ENCODE measurements at places on chromosomes 2 and 18.

DNA sequence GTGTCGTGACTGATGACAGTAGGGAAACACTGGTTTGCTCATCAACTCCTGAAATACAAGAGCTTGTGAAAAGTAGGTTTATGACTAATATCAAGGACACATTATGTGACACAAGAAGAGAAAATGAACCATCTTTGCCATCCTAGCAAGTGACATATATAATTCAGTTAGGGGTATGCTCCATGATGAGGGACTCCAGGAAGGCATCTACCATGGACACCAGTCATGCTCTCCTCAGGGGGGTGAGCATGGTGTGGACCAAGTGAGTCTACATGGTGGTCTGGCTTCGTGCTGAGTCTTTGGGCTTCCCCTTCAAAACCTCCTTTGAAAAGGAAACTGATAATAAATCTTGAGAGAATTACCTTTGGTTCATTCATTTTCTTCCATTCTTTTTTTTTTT lies 11.7 kb upstream of the SERPINB5 start:
- H3K4me1 ChIP-seq: no peaks in the 10 kb centered on the region
- H3K27ac ChIP-seq: no peak overlapping the region
- DNase-seq: no peak
- no peaks in the 10 kb centered on the region for H3K27me3 ChIP-seq

DNA sequence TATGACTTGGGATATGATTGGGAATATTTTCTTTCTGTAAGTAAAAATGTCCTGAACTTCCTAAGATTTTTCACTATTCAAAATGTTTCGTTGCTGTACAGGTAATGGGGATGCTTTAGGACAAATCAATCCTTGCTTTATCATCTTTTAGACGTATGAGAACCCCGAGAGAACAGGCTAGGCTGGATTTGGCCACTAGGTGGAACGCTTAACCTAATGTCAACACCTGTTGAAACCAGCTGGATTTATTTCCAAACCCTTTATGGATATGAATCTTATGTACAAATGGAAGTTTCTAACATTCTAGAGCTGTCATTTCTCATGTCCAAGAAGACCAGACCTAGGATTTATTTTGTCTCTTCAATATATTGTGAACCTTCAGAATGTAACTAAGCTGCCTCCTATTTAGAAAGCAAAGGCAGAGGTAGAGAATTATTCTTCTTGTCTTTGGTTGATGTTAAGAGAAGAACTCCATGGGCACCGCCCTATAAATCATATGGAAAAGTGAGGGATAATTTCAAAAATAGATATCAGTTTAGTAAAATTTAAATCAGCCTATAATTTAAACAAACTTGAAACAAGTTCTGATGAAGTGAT lies 96.7 kb downstream of the PMAIP1 start:
- H3K36me3 ChIP-seq: no peaks in the 10 kb centered on the region
- no peaks in the 10 kb centered on the region for H3K4me1 ChIP-seq
- no peaks in the 10 kb centered on the region for H3K27me3 ChIP-seq
- DNase-seq: no peak
- H3K27ac ChIP-seq: no peak overlapping the region
- no peak overlapping the region for H3K4me3 ChIP-seq

- no peak overlapping the region for H3K27ac ChIP-seq
- H3K27me3 ChIP-seq: no peaks in the 10 kb centered on the region
- no peaks in the 10 kb centered on the region for H3K4me1 ChIP-seq
- no peaks in the 10 kb centered on the region for H3K36me3 ChIP-seq
Observed at GRCh38 chr2:187169864-187170263, 278.2 kb downstream of the CALCRL start.

DNA sequence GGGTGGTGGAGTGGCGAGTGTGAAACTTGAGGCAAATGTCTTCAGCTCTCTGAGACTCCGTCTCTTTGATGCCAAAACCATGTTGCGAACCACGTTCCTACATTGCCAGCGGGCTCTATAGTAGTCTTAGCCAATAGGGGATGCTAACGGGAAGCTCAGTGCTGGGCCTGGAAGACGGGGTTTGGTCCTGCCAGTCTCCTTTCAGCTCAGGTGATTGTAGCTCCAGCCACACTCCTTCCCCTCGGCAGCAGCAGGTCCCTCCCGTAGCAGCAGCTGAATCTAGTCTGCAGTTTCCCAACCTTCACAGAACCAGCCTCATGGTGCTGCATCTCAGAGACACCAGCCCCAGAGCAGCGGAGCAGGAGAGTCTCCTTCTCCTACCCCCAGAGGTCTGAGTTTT lies 109.7 kb downstream of the TFCP2L1 start:
- no peaks in the 10 kb centered on the region for H3K4me1 ChIP-seq
- no peaks in the 10 kb centered on the region for H3K36me3 ChIP-seq
- DNase-seq: no peak
- no peak overlapping the region for H3K4me3 ChIP-seq

GRCh38 chr18:59096098-59096789 lies 43.4 kb upstream of the SEC11C start:
- no peaks in the 10 kb centered on the region for H3K36me3 ChIP-seq
- no peak overlapping the region for H3K4me3 ChIP-seq
- no peak overlapping the region for H3K27ac ChIP-seq
- no peak for DNase-seq

DNA sequence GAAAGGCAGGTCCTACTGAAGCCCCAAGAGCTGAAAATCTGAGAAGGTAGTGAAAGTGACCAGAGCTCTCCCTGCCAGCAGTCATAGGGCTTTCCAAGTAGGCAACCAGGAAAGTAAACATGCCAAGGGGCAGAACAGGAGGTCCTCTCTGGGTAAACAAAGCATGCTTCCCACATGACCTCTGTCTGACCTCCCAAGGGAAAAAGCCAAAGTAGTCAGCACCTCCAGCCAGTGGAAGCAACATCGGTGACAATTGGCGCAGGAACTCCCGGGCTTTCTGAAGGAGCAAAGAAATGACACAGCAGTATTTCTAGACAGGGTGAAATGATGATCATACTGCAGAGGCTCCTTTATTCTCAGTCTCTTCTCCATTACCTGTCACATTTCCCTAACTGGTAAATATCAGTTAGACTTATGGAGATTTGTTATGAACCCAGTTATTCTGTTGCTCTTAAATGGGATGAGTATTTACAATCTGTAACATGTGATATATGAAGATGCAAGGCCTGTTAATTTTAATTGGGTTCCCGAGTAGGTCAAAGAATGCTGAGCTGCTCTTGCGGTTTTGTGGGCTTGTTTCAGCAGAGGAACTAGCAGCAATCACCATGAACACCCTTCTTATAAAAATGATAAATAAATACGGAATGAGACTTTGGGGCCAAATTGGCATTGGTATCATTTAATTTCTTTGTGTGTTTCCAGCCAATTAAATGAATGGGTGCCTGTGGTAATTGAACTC lies 321.0 kb downstream of the RND3 start:
- no peaks in the 10 kb centered on the region for H3K36me3 ChIP-seq
- H3K4me3 ChIP-seq: no peak overlapping the region
- no peaks in the 10 kb centered on the region for H3K27me3 ChIP-seq
- DNase-seq: no peak
- no peak overlapping the region for H3K27ac ChIP-seq

GRCh38 chr18:48834413-48835031 lies 116.2 kb downstream of the SMAD7 start:
- no peak overlapping the region for H3K4me3 ChIP-seq
- H3K36me3 ChIP-seq: no peaks in the 10 kb centered on the region
- no peaks in the 10 kb centered on the region for H3K27me3 ChIP-seq
- H3K27ac ChIP-seq: peak overlapping the region; percentile 68
- peak; percentile 88 for DNase-seq
- peaks cover 72% of the 10 kb centered on the region for H3K4me1 ChIP-seq

GRCh38 chr18:31205273-31205672 lies 42.6 kb upstream of the DSC1 start:
- H3K36me3 ChIP-seq: no peaks in the 10 kb centered on the region
- no peaks in the 10 kb centered on the region for H3K27me3 ChIP-seq
- H3K27ac ChIP-seq: no peak overlapping the region
- DNase-seq: no peak
- H3K4me3 ChIP-seq: no peak overlapping the region

DNA sequence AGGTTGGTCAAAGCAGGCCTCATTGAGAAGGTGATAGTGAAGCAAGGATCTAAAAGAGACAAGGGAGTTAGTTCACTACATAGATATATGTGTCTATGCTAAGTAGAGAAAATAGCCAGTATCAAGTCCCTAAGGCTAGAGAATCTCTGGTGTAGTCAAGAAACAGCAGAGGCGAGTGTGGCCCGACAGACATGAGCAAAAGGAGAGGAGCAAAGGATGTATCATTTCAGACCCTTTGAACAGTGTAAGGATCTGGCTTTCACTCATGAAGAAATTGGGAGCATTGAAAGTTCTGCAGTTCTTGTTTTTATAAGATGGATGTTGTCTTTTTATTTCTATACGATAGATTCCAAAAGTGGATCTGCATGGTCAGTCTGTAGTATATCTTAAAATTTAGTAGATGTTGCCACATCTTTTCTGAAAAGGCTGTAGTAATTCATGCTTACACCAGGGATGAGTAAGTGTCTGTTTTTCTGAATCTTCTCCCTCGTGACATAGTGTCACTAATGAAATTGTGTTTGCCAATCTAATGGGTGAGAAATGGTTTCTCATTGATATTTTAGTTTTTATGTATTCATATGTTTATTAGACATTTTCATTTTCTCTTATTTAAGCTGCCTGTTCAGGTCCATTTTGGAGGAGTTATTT lies 18.8 kb downstream of the SP100 start:
- H3K36me3 ChIP-seq: no peaks in the 10 kb centered on the region
- H3K4me1 ChIP-seq: peaks cover 8% of the 10 kb centered on the region
- DNase-seq: no peak
- peak overlapping the region; percentile 45 for H3K27ac ChIP-seq

GRCh38 chr2:77169426-77169825 lies 352.8 kb downstream of the LRRTM4 start:
- H3K4me3 ChIP-seq: no peak overlapping the region
- no peaks in the 10 kb centered on the region for H3K4me1 ChIP-seq
- no peak for DNase-seq

DNA sequence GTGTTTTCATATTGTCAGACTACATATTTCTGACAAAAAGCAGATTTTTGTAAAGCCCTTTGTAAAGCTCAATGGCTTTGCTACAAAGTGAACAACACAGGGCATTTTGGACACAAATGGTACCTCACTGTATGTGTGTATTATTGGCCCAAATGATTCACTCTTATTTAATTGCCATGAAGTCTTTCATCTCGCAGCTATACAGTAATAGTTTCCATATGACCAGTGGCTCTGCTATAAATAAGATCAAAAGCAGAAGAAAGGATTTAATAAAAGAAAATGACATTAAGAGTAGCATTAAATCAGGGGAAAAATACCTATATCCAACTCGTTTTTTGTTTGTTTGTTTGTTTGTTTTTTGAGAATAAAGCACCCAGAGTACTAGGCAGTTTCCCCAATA lies 284.0 kb upstream of the CCDC68 start:
- no peaks in the 10 kb centered on the region for H3K27me3 ChIP-seq
- H3K4me1 ChIP-seq: no peaks in the 10 kb centered on the region
- no peak for DNase-seq
- no peak overlapping the region for H3K27ac ChIP-seq
- no peaks in the 10 kb centered on the region for H3K36me3 ChIP-seq

DNA sequence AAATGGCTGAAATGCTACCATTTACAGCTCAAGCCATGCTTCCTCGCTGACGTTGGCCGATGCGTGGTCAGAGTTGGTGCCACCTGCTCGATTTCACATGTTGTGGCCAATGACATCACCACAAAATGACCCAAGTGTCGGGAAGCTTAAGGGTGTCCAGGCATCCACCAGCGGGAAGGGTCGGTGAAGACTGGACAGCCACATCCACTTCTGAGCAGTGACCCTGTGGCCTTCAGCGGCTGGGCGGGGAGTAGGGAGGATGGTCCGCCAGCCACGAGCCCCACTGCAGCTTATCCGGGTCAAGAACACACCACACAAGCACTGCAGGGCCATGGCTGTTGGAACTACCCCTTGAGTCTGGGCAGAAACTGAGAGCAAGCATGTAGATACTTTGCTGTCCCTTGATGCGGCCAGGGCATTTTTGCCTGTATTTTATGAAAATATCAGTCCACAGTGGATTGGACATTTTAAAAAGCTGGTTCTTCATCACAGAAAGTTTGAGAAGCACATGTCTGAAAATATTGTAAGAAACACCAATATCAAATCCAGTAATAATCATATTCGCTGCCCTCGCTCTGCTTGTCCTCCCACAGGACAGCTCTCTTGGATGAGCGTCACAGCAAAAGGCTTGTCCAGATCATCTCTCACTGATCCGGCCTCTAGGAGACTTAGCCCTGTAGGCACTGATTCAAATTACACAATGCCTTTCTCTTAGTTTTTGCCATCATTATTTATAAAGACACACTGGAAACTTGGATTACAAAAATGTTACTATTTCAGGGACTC lies 174.0 kb downstream of the TWIST2 start:
- H3K27me3 ChIP-seq: peaks cover 35% of the 10 kb centered on the region
- H3K4me1 ChIP-seq: no peaks in the 10 kb centered on the region
- no peak for DNase-seq
- H3K27ac ChIP-seq: no peak overlapping the region
- no peaks in the 10 kb centered on the region for H3K36me3 ChIP-seq

DNA sequence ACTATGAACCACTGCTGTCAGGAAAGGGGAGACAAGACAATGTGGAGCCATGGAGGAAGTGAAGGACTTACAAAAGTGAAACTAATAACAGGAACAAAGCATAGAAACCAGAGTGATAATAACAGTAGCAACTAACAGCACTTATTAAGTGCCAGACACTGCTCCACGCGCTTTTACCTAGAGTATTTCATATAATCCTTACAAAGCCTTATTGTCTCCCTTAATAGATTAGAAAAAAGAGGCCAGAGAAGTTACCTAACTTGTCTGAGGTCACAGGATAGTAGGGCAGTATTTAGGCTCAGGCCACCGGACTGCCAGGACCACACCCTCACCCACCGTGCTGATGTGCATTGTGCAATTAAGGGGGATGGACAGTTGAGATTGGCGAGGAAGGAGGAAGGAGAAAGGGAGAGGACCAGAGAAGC lies 98.6 kb upstream of the NFU1 start:
- H3K27me3 ChIP-seq: no peaks in the 10 kb centered on the region
- H3K4me3 ChIP-seq: no peak overlapping the region
- H3K4me1 ChIP-seq: peaks cover 30% of the 10 kb centered on the region
- H3K27ac ChIP-seq: peak overlapping the region; percentile 52

GRCh38 chr2:69789175-69789721 lies 40.2 kb upstream of the GMCL1 start:
- no peaks in the 10 kb centered on the region for H3K27me3 ChIP-seq
- H3K27ac ChIP-seq: peak overlapping the region; percentile 74
- no peak overlapping the region for H3K4me3 ChIP-seq
- peaks cover 16% of the 10 kb centered on the region for H3K4me1 ChIP-seq
- peaks cover 50% of the 10 kb centered on the region for H3K36me3 ChIP-seq
- no peak for DNase-seq
